ENCODE measurements at places on chromosomes 1 and 21.
A peak's percentile ranks its signal among the peaks of the same experiment; 100 is the strongest.

DNA sequence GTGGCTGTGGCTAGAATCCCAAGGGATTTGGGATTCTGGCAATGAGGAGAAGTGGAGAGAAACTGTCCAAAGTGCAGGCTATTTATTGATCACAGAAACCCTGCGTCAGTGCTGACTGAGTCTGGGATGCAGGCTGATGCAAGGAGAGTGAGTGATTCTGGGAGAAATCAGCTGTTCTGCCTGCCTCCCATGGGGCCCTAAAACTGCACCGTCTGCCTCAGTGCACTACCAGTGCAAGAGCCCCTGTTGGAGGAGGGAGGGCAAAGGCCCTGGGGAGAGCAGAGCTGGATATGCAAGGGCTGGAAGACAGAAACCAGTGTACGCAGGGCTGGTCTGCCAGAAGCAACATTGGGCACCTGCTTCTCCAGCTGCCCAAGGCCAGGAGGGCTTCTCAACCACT, 42.6 kb downstream of the C1orf198 start:
- no peak for DNase-seq

GRCh38 chr1:12567288-12567819, 50.7 kb downstream of the DHRS3 start:
- no peak for DNase-seq

GRCh38 chr1:47993881-47994625, 3.1 kb downstream of the TRABD2B start:
- DNase-seq = no peak

GRCh38 chr1:180130651-180131050, 24.0 kb upstream of the QSOX1 start:
- no peak for DNase-seq

- no peak for DNase-seq
These were observed 407.7 kb downstream of the PLPP3 start for GRCh38 chr1:56171670-56172069.

- no peak for DNase-seq
These were observed 8.0 kb upstream of the SLC30A2 start for GRCh38 chr1:26053718-26054560.

DNA sequence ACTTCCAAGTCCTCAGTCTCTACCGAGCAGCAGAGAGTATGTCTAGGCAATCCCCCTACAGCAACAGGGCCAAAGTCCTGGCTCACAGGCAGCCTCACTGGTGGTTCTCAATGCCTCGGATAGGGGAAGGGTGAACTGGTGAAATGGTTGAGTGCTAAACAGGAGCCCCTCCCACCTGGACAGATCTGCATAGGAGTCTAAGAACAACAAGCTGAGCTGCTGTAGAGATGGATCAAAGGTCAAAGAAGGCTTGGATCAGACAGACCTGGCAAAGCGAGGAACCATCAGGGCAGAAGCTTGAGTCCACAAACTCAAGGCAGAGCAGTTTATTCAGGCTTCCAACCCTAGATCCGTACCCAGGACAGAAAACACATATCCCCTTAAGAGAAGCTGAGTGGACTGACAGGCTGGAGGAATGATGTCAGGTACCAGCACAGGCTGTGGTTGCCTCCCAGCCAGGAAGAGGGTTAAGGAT, 31.8 kb downstream of the RABIF start:
- DNase-seq = no peak

DNA sequence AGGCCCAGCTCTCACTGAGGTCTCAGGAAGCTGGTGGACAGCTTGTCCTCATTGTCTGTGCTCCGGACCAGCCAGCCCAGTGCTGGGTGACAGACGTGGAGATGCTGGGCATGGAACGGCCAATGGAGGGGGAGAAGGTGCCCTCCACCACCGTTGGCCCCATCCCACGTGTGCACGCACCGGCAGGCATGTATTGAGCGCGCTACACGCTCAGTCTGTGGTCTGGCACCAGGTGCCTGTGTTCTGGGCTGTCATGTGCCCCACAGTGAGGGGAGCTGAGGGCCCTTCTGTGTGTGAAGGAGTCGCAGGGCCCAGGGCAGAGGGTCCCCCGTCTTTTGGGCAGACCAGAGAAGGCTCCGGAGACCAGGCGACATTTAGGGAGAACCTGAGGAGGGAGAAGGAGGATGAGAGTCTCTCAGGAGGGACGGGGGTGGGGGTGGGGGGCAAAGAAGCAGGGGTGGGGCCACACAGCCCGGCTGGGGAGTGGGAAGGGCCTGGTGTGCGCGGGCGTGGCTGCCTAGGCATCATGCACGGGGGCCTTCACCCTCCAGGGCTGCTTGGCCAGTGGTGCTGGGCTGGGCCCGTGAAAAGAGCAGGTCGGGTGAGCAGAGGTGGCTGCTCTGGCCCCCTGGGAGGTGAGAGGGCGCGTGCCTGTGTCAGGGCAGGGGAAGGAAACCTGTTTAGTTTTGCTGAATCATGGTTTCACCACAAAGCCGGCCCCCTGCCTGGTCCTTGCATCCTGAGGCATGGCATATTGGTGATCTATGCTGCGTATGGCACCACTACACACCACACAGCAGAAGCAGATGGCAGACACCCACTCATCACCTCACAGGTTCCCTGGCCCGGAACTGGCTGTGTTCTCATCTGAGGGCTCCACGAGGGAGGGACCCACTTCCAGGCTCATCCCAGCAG, 86.7 kb upstream of the TTC34 start:
- no peak for DNase-seq

GRCh38 chr1:66402194-66402593, 131.8 kb upstream of the SGIP1 start:
- no peak for DNase-seq

GRCh38 chr1:31227891-31228568, 11.7 kb downstream of the NKAIN1 start:
- DNase-seq = no peak

- DNase-seq = peak; percentile 56
These were observed 33.7 kb downstream of the MRPL39 start for GRCh38 chr21:25573409-25574206.

GRCh38 chr1:50415235-50416149, 7.8 kb downstream of the DMRTA2 start:
- DNase-seq = no peak

GRCh38 chr1:47796626-47797025, 200.6 kb downstream of the TRABD2B start:
- DNase-seq = no peak

DNA sequence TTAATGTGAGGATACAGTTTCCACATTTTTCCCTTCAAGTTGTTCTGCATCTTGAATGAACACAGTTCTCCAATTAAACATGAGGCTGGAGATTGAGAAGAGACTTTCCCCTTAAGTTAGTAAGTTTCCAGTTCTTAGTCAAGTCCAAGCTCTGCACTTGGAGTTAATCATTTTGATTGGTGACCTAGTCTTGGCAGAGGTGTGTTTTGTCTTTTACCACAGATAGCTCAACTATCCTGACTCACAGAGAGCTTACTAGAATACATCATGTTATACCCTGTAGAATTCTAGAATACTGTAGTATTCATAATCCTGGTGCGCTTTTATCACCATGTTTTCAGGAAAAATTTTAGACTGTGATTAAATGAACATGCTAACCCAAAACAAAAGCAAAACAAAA, 129.2 kb downstream of the CYYR1 start:
- DNase-seq = no peak

GRCh38 chr1:209513226-209513625, 70.3 kb upstream of the CAMK1G start:
- DNase-seq = no peak

DNA sequence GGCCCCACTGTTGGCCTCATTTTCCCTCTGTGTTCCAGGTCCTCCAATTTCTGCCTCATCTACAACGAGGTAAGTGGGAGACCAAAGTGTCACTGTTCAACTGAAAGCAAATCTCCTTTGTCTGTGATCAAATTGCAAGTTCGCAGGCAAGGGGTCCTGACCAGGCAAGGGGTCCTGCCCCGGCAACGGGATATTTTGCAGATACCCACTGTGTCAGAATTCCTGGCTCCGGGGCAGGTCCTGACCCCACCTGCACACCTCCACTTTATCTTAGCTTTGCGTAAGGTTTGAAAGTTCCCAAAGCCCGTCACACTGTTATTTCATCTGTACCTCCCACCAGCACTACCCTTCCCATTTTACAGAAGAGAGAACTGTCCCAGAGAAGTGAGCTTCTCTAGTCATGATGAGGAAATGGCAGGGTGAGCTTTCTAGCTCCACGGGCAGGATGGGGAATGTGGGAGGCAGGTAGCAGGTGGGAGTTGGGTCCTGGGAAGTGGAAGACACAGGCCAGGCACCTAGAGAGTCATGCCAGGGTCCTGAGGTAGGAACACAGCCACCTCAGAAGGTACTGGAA, 32.0 kb upstream of the CSF1 start:
- DNase-seq = no peak

- no peak for DNase-seq
These were observed 6.4 kb upstream of the SERBP1 start for GRCh38 chr1:67436511-67437055.

- no peak for DNase-seq
These were observed 71.2 kb downstream of the DPYD start for GRCh38 chr1:97849345-97850340.

DNA sequence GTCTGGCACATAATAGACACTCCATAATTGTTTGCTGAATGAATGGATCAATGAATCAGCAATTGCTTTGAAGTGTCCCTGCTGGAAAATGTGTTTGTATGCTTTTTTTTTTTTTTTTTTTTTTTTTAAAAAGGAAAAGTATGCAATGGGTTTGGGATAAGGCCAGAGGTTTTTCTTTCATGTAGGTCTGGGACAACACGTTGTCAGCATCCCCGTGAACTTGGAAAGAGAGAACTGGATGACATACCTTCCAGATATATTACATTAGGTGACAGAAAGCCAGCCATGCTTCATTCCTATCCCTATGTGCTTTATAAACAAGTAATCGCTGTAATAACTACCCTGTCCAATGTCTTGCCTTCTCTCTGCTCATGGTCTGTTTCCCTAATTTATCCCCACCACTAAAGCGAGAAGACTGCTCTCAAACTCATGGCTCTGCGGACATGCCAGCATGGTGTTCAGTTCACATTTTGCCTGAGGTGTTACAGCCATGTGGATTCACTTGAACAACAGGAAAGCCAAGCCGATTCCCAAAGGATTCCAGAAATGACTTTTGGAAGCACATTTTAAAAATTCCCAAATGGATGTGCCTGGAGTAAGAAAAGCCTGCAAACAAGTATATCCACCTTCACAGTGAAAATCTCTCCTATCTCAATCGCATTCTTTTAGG, 34.8 kb upstream of the GREM2 start:
- no peak for DNase-seq

DNA sequence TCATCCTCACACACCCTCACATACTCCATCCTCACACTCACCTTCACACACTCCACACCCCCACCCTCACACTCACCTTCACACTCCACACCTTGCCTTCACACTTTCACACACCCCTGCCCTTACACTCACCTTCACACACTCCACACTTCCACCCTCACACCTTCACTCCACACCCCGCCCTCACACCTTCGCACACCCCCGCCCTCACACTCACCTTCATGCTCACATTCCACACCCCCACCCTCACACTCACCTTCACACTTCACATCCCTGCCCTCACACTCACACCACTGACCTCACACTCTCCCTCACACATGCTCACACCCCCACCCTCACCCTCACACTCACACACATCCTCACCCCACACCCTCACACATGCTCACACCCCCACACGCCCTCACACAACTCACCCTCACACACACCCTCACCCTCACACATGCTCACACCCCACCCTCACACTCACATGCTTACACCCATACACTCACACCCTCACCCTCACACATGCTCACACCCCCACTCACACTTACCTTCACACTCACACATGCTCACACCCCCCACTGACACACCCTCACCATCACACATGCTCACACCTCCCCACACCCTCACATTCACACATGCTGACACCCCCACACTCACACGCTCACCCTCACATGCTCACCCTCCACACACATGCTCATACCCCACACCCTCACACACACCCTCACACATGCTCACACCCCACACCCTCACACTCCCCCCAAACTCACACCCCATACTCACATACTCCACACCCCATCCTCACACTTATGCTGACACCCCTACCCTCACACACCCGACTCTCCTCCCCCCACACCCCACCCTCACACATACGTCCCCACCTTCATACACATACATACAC, 44.5 kb upstream of the EDN2 start:
- no peak for DNase-seq

DNA sequence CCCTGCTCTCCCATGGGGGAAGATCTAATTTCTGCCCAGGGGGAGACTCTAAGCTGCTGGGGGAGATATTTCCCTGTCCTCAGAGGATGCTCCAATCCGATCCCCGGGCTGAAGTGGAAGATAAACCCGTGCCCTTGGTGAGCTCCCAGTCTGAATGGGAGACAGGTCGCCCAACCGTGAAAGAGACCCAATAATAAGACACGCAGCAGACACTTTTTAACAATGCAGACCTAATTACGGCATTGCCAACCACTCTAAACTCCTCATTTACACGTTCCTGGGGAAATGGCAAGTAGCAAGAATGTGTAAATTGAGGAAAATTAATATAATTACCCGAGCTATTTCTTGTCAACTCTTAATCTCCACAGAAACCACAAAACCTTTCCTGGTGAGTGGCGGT, 48.7 kb upstream of the ACTL8 start:
- no peak for DNase-seq

DNA sequence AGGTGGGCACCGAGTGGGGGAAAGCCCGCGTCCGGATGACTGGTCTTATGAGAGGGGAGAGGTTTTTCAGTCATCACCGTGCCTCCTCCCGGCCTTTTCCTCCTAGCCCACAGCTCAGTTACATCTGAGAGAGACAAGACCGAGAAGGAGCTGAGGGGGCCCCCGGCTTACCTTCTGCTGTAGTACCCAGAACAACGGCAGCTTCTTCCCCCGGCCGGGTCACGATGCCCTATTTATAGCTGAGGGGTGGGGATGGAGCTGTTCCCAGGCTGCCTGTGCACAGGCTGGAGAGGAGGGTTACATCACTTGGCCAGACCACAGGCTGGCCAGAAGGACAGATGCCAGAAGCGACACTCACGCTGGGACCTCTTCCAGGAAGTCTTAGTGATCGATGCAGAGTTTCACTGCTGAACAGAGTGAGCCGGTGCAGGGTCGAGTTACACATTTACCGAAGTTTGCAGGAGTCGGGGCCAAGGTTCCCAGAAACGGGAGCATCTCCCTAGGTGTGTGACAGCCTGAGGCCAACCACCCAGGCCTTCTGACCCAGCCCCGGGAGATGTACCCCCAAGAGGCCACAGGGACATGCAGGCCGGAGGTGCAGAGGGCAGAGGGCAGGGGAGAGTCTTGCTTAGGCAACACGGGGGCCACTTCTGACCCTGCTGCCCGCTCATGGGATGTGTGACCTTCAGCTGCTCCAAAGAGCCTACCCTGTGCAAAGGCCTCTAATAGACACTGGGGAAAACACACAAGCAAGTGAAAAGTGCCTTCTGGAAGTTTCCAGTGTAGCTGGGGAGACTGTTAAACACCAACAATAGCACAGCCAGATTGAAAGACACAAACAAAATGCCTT, at the start of gene AGT:
TSS of gene AGT (minus strand) at position 208 of the 850 bp plus-strand sequence. CDS start 3,299 bp downstream, outside the sequence.
- DNase-seq = no peak

- DNase-seq = no peak
These were observed 161.6 kb upstream of the PTBP2 start for GRCh38 chr1:96559707-96560596.

- no peak for DNase-seq
These were observed 57.3 kb downstream of the ZNF644 start for GRCh38 chr1:90964444-90965035.

GRCh38 chr1:55593298-55593697, 378.1 kb upstream of the USP24 start:
- DNase-seq = no peak
